NT2/D1 (cell line): ENCODE measurements at places on chromosomes 3 and 15.

GRCh38 chr3:73580343-73580742, 44.4 kb downstream of the PDZRN3 start:
- DNase-seq, result no peak

DNA sequence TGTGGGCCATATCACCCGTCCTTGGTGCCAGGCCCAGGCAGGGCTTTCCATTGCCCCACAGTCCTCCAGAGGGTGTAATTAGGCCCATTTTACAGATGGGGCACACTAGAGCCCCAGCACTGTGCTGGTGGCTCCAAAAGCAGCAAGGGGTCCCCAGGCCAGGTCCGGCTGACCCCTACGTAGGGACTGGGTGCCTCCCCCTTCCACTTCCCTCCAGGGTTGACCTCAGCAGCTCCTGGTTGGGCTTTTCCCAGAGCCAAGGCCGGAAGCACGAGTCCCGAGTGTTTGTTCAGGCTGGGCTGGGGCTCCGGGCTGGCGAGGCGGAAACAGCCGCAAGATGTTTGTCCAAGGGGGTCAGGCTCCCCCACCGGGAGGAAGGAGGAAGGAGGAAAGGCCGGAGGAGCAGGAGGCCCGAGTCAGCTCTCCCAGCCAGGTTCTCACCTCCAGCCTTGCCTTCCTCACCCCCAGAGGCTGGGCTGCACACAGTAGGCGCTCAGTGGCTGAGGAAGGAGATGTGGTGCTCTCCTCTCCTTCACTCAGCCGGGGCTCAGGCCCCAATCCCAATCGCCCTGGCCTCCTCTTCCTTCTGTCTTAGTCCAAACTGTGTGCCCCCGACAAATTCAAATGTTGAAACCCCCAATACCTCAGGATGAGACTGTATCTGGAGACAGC, 17.1 kb upstream of the PLXND1 start:
- DNase-seq, result no peak

DNA sequence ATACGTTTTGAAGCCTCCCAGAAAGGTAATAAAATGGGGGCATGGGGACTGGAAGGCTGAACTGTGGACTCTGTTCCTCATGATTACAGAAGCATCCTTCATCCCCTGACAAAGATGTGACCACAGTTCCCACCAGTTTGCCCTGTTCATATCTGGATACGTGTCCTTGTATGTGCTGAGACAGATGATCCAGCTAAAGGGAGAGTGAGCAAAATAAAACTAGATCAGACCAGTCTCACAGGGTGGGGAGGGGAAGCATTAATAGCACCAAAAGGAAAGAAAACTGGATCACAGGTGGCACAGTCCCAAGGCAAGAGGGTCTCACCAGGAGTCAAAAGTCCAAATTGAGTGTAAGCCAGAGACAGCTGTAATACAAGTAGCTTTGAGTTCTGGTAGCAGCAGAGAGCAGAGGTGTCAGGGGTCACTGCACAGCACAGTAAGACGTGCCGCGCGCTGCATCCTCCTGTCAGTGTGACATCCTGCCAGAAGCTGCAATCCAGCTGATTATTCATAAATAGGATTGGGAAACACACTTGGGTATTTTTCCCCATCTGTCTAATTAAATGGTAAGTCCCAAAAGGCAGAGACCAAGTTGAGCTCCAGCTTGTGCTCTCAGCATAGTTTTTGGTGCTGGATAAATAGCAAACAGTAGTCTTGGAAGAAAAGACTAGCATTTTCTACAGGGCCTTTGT, 560.0 kb upstream of the CFAP20DC start:
- no peak for DNase-seq

- DNase-seq, result no peak
These were observed 7.8 kb upstream of the KIF7 start for GRCh38 chr15:89662893-89663626.

DNA sequence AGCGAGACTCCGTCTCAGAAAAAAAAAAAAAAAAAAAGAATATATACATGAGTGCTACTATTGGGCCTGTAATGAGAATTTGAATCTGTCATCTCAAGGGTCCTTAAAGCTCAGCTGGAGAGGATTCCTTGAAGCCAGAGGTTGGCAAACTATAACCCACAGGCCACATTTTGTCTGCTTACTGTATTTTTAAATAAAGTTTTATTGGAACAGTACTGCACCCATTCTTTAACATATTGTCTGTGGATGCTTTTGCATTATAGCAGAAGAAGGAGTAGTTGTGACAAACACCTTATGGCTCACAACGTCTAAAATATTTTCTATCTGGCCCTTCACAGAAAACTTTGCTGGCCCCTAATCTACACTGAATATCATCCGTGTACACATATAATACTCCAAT, 60.7 kb downstream of the SGO1 start:
- DNase-seq, result no peak

DNA sequence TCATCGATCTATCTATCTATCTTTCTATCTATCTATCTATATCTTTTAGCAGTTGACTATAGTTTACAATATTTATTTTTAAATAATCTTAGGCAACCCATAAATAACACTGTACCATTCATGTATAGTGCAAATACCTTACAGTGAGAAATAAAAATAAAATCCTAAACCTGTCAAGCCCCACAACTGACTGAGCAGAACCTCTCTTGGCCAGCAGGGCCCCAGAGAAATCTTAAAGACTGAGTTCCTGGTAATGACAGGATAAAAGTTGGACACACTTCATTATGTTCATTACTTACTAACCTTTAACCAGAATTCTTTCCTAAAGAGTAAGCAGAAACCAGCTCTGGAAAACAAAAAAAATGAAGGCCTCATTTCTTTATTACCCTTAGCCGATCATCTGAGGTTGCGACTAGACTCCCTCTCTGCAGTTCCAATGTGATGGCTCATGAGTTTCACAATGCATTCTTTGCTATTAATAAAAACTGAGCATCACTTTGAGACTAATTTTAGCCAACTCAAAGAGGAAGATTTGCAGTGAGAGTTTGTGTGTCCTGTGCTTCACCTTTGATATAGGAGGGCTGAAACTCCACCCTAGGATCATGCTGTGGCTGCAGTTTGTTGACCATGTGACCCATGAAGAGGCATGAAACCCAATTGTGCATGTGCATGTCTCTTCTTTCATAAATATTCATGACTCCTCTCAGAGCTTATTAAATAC, 1072.0 kb downstream of the NSUN3 start:
- DNase-seq, result no peak
